ENCODE measurements at places on chromosomes 4 and X. TPM values are rescaled to one million over a fixed set of nuclear protein-coding genes. Genes with fewer than 3 reads are reported as not detected.

The ADGRG4 gene
- polyA plus RNA-seq: under 0.01 TPM

The P2RY4 gene
- polyA plus RNA-seq: not detected

The GRIA3 gene
- 1.1 TPM for polyA plus RNA-seq

The AGTR2 gene
- polyA plus RNA-seq: not detected

The CD38 gene
- polyA plus RNA-seq: 0.83 TPM

The PDE5A gene
- polyA plus RNA-seq: 6.2 TPM

The FSTL5 gene
- not detected for polyA plus RNA-seq

The TMPRSS11A gene
- polyA plus RNA-seq: not detected

The PCYT1B gene
- 0.15 TPM for polyA plus RNA-seq

The BMX gene
- 0.61 TPM for polyA plus RNA-seq

The FREM3 gene
- polyA plus RNA-seq: not detected

The CT45A5 gene
- not detected for polyA plus RNA-seq

The PIR gene
- polyA plus RNA-seq: 12.4 TPM

The MXRA5 gene
- polyA plus RNA-seq: 1.2 TPM

The UBA6 gene
- 2.0 TPM for polyA plus RNA-seq

The ELOVL6 gene
- 4.7 TPM for polyA plus RNA-seq

The GAGE1 gene
- not detected for polyA plus RNA-seq

The SOD3 gene
- 30.0 TPM for polyA plus RNA-seq

The COX7B2 gene
- polyA plus RNA-seq: not detected

- no peaks in the 10 kb centered on the region for H3K27me3 ChIP-seq
- peak; percentile 89 for DNase-seq
- H3K36me3 ChIP-seq: no peaks in the 10 kb centered on the region
- H3K4me3 ChIP-seq: no peak overlapping the region
- peak overlapping the region; percentile 15 for H3K27ac ChIP-seq
Observed at GRCh38 chr4:152485726-152486276, 50.1 kb downstream of the FBXW7 start.

GRCh38 chr4:28177641-28178040 is 1317.0 kb downstream of the STIM2 start:
- no peak for DNase-seq
- H3K27ac ChIP-seq: no peak overlapping the region
- H3K4me1 ChIP-seq: no peaks in the 10 kb centered on the region
- no peaks in the 10 kb centered on the region for H3K27me3 ChIP-seq

DNA sequence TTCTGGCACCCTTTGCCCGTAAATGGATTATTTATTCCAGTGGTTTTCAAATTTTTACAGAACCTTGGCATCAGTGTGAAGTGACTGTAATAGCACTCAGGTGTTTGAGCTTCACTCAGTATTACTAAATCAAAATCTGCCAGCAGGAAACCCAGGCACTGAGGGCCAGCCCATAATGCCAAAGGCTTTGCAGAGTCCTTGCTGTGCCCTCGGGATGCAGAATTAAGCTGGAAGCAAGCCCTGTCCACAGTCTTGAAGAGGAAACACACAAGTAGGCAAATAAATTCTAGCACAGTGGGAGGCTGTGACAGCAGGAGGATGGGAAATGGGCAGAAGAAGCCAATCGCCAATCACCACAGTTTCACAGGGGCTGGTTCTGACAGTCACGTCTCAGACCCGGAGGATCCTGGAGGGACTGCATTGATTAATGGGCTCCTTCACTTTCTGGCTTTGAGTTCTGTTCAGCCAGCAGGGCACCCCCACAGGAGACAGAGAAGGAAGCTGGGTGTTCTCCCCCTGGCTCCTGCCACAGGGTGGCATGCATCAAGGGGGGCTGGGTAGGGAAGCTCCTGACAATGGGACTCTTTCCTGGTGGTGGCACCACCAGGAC is 138.8 kb downstream of the MTNR1A start:
- no peaks in the 10 kb centered on the region for H3K27me3 ChIP-seq
- no peak for DNase-seq
- H3K4me1 ChIP-seq: no peaks in the 10 kb centered on the region
- H3K4me3 ChIP-seq: no peak overlapping the region

DNA sequence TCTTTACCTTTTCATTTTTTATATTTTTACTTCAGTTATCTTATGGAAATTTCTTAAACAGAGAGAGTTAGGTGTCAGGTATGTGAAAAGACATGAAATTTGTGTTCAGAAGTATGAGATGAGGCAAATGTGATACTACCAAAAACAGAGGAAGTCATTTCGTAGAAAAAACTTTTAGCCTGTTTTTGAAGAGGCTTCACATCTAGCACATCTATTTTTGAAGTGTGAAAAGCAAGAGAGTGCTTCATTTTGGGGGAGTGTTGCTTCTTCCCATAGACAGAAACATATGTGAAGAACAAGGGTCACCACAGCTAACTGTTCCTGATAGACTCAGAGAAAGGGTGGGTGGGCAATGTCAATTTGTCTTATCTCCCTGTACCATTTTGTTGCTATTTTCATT is 125.3 kb downstream of the TET2 start:
- no peaks in the 10 kb centered on the region for H3K4me1 ChIP-seq
- no peak overlapping the region for H3K27ac ChIP-seq
- DNase-seq: no peak
- no peaks in the 10 kb centered on the region for H3K27me3 ChIP-seq
- H3K4me3 ChIP-seq: no peak overlapping the region

- H3K4me3 ChIP-seq: no peak overlapping the region
- no peaks in the 10 kb centered on the region for H3K4me1 ChIP-seq
- H3K27ac ChIP-seq: no peak overlapping the region
- no peaks in the 10 kb centered on the region for H3K36me3 ChIP-seq
- H3K27me3 ChIP-seq: no peaks in the 10 kb centered on the region
Observed at GRCh38 chrX:155270969-155271368, 6.7 kb upstream of the RAB39B start.

DNA sequence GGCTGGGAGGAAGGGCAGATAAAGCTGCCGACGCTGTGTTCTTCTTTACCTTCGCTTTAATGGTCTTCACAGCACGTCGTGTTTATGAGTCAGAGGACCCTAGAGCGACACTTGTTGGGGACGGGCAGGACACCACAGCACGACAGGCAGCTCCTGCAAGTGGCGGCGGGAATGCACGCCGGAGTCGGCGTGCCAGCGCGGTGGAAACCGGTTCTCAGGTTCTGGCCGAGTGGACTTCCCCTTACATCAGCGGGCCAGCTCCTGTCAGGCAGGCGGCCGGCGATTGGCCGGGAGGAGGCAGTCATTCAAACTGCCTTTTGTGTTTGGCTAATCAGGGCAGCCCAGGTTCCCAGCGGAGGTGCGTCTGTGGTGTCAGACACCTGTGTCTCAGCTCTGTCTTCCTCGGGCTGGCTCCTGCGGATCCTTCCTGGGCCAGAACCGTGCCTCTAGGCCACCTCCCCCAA is 150.9 kb downstream of the SHROOM3 start:
- peaks cover 34% of the 10 kb centered on the region for H3K4me1 ChIP-seq
- H3K4me3 ChIP-seq: peak overlapping the region; percentile 36
- peak; percentile 94 for DNase-seq
- peak overlapping the region; percentile 95 for H3K27ac ChIP-seq
- no peaks in the 10 kb centered on the region for H3K27me3 ChIP-seq
- H3K36me3 ChIP-seq: no peaks in the 10 kb centered on the region

GRCh38 chr4:9916346-9916745 is 105.0 kb downstream of the SLC2A9 start:
- H3K4me3 ChIP-seq: no peak overlapping the region
- H3K27me3 ChIP-seq: no peaks in the 10 kb centered on the region
- H3K36me3 ChIP-seq: no peaks in the 10 kb centered on the region
- no peak overlapping the region for H3K27ac ChIP-seq

- no peak overlapping the region for H3K27ac ChIP-seq
- no peak overlapping the region for H3K4me3 ChIP-seq
- H3K27me3 ChIP-seq: no peaks in the 10 kb centered on the region
- H3K36me3 ChIP-seq: no peaks in the 10 kb centered on the region
- H3K4me1 ChIP-seq: no peaks in the 10 kb centered on the region
Observed at GRCh38 chrX:56947699-56948098, 47.6 kb downstream of the SPIN3 start.

DNA sequence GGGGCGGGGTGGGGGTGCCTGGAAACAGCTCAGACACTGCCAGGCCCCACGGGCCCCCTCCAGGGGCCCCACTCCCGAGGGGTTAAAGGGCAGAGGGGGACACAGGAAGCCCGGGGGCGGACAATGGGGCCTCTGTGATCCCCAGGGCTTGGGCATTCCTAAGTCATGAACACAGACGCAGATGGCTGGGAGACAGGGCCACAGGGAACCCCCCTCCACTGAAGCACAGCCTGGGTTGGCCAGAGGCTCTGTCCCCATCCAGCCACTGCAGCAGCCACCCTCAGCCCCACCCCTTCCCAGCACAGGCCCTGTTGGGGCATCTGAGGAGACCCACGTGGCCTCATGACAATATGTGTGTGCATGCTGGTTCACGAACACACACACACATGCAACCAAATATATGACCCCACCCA is 3.9 kb downstream of the L1CAM start:
- H3K4me3 ChIP-seq: no peak overlapping the region
- peaks cover 37% of the 10 kb centered on the region for H3K27me3 ChIP-seq
- no peak overlapping the region for H3K27ac ChIP-seq
- H3K36me3 ChIP-seq: no peaks in the 10 kb centered on the region

- H3K4me1 ChIP-seq: no peaks in the 10 kb centered on the region
- no peak for DNase-seq
- no peak overlapping the region for H3K4me3 ChIP-seq
- H3K27ac ChIP-seq: no peak overlapping the region
- no peaks in the 10 kb centered on the region for H3K27me3 ChIP-seq
- no peaks in the 10 kb centered on the region for H3K36me3 ChIP-seq
Observed at GRCh38 chrX:150856785-150857184, 41.7 kb downstream of the CD99L2 start.

- no peak overlapping the region for H3K27ac ChIP-seq
- H3K27me3 ChIP-seq: no peaks in the 10 kb centered on the region
- H3K36me3 ChIP-seq: no peaks in the 10 kb centered on the region
- no peak for DNase-seq
- H3K4me3 ChIP-seq: no peak overlapping the region
- no peaks in the 10 kb centered on the region for H3K4me1 ChIP-seq
Observed at GRCh38 chrX:137982472-137983172, 416.7 kb downstream of the ZIC3 start.

DNA sequence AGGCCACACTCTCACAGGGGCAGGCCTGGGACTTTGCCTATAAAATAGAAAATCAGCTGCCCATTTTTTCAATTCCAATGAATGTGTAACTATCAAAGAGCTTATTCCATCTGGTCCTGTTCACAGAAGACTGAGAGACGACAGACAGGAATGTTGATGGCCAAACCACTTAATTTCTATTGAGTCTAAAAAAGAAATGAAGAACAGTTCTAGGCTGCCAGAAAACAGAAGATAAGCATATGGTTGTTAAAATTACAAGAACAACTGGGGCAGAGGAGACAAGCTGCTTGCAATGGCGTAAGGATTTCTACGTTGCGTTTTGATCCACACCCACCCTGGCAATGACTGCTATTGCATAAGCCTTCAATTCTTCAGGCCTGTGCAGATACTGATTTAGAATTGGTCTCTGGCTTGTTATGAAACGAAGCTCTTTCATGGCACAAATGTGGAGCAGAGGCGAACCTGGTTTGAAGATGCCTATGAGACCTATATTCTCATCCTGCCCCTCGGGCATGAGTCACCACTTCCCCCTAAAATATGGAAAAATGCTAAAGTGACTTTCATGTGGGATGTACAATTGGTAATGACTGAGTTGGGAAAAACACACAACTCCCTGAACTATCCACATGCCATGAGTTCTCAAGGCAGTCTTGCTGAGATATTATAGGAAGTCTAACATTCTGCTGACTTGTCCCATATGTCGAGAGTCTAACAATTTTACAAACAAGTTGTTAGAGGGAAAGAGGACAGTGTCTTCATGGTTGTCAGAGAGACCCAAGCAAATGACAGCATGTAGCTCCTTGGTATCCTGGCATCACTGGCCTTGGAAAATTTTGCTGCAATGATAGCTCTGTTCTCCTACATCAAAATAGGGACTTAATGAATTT is 37.9 kb upstream of the SORBS2 start:
- H3K36me3 ChIP-seq: no peaks in the 10 kb centered on the region
- no peak overlapping the region for H3K27ac ChIP-seq
- no peaks in the 10 kb centered on the region for H3K4me1 ChIP-seq
- H3K4me3 ChIP-seq: no peak overlapping the region
- H3K27me3 ChIP-seq: no peaks in the 10 kb centered on the region
- DNase-seq: no peak

DNA sequence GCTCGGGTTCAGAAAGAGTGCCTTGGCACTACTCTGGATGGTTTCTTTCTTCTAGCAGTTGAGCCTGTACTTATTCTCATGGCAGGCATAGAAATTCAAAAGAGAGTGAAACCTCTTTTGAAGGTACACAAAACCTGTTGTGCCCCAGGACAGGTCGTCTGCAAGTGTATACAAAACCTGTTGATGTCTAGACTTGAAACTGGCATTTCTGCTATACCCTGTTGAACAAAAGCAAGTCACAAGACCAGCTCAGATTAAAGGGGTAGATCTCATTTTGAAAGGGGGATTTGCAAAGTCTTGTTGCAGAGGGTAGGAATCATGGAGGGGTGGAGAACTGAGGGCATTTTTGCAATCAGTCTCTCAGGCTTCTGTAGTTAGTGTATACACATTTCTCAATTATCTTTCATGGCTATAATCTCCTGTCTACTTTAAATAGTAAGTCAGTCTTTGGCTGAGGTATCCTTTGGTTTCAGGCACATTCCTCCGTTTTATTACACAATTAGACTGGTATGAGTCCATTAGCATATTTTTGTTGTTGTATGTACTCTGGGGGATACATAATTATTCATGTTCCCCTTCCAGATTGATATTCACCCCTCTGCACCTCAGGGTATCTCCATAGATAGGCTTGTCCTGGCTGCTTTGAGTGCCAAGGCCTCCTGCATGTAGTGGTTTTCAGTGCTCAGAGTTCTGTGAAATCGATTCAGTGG is 251.4 kb downstream of the DTHD1 start:
- H3K27me3 ChIP-seq: no peaks in the 10 kb centered on the region
- DNase-seq: no peak
- H3K4me1 ChIP-seq: no peaks in the 10 kb centered on the region
- no peaks in the 10 kb centered on the region for H3K36me3 ChIP-seq

- H3K27me3 ChIP-seq: peaks cover 38% of the 10 kb centered on the region
- peak overlapping the region; percentile 37 for H3K4me3 ChIP-seq
- peaks cover 35% of the 10 kb centered on the region for H3K4me1 ChIP-seq
- H3K36me3 ChIP-seq: no peaks in the 10 kb centered on the region
Observed at GRCh38 chrX:40158036-40158706, 60.4 kb upstream of the BCOR start.

DNA sequence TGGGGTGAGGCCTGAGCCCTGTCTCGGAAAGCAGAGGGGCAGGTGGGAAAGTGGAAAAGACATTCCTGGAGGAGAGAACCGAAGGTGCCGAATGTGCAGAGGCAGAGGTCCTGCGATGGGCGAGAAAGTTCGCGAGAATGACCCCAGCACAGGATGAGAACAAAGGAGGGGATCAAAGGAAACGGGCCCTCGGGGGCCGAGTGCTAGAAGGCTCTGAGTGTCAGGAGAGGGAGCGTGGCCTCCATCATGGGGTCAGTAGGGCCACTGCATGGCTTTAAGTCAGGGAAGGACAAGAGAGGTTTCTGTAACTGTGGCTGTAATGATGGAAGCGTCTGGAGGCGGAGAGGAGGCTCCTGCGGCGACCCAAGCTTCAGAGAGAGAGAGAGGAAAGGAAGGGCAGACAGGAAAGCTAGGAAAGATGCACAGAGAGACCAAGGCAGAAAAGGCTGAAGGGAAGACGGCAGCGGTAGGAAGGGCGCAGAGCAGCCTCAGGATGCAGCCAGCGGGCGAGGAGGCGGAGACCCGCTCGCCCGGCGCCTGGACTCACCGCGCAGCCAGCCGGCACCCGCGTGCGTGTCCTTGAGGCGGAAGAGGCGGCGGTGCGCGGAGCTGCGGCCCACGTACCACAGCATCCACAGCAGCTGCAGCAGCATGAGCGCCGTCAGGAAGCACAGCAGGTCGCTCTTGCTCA is 669 bp downstream of the OTOP1 start:
- H3K36me3 ChIP-seq: no peaks in the 10 kb centered on the region
- peaks cover 94% of the 10 kb centered on the region for H3K27me3 ChIP-seq
- H3K27ac ChIP-seq: no peak overlapping the region
- H3K4me3 ChIP-seq: no peak overlapping the region

All from stomach (tissue), 19 donors.